ENCODE measurements at places on chromosomes 16 and 17. TPM values are rescaled to one million over a fixed set of nuclear protein-coding genes. Genes with fewer than 3 reads are reported as not detected.

PSMB3 gene
- total RNA-seq: 468 TPM

CTRB1 gene
- not detected for total RNA-seq

SBK1 gene
- total RNA-seq: not detected

CHST5 gene
- total RNA-seq: not detected

HAP1 gene
- not detected for total RNA-seq

CES1 gene
- total RNA-seq: not detected

PGS1 gene
- total RNA-seq: 19.5 TPM

Data from RPMI7951 (cell line).